ENCODE measurements at places on chromosomes 16 and 17.
A peak's percentile ranks its signal among the peaks of the same experiment; 100 is the strongest.

DNA sequence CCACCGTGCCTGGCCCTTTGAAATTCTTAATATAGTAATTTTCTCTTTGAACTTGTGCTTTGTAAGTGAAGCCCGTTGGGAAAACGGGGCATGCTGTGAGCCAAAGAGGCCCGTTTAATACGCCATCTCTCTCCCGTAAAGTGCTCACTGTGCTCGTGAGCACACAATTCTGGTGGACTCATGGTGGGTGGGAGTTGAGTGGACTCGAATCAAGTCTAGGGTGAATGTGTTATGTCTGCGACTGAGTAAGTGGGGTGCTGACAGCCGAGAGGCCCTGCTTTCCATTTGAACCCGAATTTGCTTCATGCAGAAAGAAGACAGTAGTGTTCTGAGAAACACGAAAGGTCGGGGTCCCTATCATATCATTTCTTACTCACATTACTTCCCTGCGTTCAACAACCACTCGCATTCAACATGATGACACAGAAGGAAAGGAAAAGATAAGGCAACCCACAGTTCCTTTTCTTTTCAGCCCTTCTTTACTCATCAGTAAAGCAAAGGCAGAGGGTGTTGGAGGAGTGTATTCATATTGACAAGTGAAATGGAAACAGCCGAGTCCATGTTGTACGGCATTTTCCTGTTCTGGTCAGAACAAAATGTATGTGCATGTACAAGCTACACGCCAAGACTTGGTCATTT, 4.8 kb upstream of the ATP2A3 start:
- peak; percentile 43 for DNase-seq
- H3K27ac ChIP-seq, result peak overlapping the region; percentile 33
- no peaks in the 10 kb centered on the region for H3K27me3 ChIP-seq
- no peaks in the 10 kb centered on the region for H3K36me3 ChIP-seq

DNA sequence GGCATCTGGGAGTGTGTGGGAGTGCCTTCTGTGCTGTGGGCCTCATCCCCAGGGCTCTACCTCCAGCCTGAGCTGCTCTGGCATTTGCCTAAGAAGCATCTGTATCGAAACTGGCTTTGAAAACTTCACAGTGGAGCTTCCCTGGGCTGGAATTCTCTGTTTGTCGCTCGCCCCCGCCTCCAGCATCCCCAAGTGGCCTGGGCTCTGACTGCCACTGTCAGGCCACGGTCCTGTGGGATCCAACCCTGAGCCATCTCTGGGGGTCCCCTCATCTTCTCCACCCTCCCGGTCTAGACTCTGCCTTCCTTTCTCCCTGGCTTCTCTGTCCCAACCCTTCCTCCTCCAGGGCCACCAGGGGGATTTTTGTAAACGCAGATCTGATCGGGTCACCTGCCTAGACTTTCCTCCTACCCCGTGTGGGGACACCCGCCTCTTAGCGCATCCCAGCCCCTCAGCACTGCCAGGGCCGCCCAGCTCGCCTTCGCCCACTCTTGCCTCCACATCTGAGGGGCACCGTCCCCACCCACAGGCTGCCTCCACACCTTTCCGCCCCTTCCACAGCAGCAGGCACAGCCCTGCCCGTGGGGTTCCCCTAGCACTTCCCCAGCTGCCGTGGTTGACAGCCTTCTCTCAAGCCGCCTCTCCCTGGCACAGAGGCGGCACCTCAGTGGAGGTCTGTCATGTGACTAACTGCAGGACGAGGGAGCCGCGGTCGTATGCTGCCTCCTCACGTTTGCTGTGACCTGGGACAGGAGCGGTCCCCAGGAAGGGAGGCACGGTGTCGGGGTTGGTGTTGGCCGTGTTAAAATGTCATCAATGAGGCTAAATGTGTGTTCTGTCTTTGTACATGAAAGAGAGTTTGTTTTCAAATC, 12.0 kb downstream of the TBC1D24 start:
- no peak overlapping the region for H3K4me3 ChIP-seq
- H3K4me1 ChIP-seq, result peaks cover 35% of the 10 kb centered on the region
- peak; percentile 75 for DNase-seq
- no peak overlapping the region for H3K27ac ChIP-seq
- H3K27me3 ChIP-seq, result no peaks in the 10 kb centered on the region

DNA sequence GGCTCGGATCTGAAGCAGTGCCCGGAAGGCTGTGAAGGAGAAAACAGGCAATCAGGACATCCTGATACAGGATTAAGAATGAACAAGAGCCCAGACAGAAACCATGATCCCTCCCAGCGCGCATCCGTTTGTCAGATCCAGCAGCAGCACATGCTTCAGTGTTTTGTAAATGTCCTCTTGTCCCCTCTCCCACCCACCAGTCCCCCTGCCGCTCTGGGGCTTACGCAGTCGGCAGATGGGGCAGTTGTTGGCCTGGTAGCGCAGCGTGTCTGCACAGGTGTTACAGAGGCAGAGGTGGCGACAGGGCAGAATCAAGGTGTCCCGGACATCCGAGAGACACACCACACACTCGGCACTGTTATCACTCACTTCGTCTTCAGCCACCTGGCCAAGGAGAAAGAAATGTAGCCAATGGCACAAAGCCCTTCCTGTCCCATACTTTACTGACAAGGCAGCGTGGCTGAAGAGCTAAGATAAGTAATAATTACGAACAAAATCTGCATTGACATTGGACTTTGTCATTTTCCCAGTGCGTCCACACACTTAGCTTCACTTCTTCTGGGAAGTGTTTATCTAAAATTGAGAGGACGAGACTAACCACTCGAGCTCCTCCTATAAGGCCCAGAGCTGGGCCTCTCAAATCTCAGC, 20.7 kb upstream of the FOXJ1 start:
- no peaks in the 10 kb centered on the region for H3K36me3 ChIP-seq
- no peaks in the 10 kb centered on the region for H3K27me3 ChIP-seq
- no peak overlapping the region for H3K4me3 ChIP-seq
- H3K4me1 ChIP-seq, result no peaks in the 10 kb centered on the region
- H3K27ac ChIP-seq, result no peak overlapping the region
- DNase-seq, result peak; percentile 43

DNA sequence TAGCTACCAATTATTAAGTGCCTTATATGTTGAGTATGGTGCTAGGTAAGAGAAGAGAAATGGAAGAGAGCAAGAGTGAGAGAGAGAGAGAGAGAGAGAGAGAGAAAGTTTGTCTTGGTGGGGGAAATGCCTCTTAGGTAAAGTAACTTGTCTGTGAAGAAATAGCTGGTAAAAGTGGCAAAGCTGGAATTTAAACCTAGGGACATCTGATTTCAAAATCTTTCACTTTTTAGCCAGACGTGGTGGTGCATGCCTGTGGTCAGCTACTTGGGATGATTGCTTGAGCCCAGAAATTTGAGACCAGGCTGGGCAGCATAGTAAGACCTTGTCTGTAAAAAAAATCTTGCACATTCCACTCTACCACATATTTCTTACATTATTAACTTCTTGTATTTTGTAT, 23.0 kb upstream of the CDR2 start:
- H3K4me3 ChIP-seq, result no peak overlapping the region
- H3K4me1 ChIP-seq, result peaks cover 5% of the 10 kb centered on the region
- no peaks in the 10 kb centered on the region for H3K36me3 ChIP-seq
- no peak overlapping the region for H3K27ac ChIP-seq
- DNase-seq, result no peak

DNA sequence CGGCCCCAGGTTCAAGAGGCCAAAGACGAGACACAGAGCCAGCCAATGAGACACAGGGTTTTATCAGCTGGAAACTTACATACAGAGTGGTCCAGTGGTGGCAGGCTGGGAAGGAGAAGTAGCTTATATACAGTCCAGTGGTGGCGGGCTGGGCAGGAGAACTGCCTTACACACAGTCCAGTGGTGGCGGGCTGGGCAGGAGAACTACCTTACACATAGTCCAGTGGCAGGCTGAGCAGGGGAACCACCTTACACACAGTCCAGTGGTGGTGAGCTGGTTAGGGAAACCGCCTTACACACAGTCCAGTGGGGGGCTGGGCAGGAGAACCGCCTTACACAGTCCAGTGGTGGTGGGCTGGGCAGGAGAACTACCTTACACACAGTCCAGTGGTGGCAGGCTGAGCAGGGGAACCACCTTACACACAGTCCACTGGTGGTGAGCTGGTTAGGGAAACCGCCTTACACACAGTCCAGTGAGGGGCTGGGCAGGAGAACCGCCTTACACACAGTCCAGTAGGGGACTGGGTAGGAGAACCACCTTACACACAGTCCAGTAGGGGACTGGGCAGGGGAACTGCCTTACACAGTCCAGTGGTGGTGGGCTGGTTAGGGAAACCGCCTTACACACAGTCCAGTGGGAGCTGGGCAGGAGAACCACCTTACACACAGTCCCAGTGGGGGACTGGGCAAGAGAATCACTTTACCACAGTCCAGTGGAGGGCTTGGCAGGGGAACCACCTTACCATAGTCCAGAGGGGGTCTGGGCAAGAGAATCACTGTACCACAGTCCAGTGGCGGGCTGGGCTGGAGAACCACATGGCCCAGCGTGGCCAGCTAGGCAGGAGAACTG, 90.9 kb downstream of the GAS7 start:
- H3K27ac ChIP-seq, result no peak overlapping the region
- no peak for DNase-seq
- H3K27me3 ChIP-seq, result no peaks in the 10 kb centered on the region
- H3K36me3 ChIP-seq, result no peaks in the 10 kb centered on the region

DNA sequence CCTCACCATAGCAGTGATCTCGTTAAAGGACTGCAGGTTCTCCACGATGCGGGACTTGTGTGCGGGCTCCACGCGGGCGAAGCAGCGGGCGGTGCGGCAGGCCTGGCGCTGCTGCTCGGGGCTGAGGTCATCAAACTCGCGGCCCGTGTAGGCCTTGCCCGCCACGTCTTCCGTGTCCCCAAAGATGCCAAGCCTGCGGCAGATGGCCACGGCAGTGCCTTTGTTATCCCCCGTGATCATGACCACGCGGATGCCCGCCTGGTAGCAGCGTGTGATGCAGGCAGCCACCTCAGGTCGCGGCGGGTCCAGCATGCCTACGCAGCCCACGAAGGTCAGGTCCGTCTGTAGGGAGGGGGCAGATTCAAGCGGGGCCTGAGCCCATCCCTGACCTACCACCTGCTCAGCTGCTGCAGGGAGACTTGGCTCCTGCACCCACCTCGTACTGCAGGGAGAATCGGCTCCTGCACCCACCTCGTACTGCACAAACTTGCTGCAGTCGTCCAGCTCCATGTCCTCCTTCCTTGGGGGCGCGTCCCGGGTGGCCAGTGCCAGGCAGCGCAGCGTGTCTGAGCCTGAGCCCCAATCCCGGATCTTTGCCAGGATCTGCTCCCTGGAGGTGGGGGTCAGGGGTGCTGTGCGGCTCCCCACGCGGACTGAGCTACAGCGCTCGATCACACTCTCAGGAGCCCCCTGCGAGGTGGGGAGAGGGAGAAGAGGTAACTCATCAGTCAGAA, 23.1 kb downstream of the ATP2A3 start:
- no peak overlapping the region for H3K4me3 ChIP-seq
- H3K36me3 ChIP-seq, result peaks cover 94% of the 10 kb centered on the region
- no peaks in the 10 kb centered on the region for H3K4me1 ChIP-seq

DNA sequence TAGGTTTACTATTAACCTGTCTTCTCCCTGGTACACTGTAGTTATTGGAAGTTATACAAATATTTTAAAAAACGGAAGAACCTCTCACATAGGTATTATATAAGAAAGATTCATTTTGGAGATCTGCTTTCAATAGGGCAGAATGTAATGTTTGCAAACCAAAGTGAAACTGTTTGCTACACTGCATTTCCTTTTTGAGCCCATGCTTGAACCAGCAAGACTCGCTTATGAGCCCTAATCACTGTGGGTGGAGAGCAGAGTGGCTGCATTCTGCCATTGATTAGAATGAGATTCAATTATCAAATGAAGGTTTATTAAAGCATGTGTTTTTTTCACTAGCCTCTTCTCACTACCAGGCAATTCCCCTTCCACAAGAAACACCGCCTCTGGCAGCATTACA, 589.7 kb downstream of the CDH11 start:
- H3K4me1 ChIP-seq, result no peaks in the 10 kb centered on the region
- H3K27ac ChIP-seq, result no peak overlapping the region
- no peak overlapping the region for H3K4me3 ChIP-seq

DNA sequence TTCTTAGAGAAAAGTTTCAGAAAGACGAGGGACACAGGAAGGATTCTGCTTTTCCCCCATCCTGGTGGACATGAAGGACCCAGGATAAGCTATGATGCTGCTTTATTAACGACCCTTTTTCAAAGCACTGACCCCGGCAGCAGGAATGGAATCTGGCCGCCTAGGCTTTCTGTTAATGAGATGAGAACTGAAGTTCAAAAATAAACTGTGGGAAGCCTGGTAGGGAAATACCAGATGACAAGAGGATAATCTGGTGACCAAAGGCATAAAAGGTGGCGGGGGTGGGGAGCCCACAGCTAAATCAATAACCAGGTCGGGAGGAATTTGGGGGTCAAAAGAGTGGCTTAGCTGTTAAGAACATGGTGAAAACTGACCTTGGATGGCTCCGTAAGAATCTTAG, 171.0 kb downstream of the XYLT1 start:
- no peak overlapping the region for H3K27ac ChIP-seq
- H3K4me1 ChIP-seq, result peaks cover 8% of the 10 kb centered on the region
- H3K27me3 ChIP-seq, result no peaks in the 10 kb centered on the region
- peaks cover 3% of the 10 kb centered on the region for H3K36me3 ChIP-seq

DNA sequence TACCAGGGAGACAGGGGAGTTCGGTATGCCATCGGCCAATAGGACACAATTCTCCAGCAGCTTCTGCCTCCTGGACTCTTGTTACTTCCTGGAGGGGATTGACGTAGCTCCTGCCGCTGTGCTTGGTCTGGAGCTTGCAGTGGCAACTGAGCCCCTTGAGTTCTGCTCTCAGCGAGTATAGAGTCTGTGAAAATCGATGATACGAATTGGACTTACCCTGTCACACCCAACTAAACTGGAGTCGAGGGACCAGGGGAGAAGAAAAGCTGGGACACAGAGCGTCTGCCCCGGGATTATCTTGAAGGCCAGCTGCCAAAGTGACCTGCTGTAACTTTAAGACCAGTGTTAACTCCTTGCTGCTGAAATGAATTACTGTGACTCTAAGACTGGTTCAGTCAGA, 22.2 kb downstream of the SEC14L1 start:
- no peaks in the 10 kb centered on the region for H3K27me3 ChIP-seq
- peaks cover 6% of the 10 kb centered on the region for H3K36me3 ChIP-seq
- H3K27ac ChIP-seq, result peak overlapping the region; percentile 20
- peaks cover 51% of the 10 kb centered on the region for H3K4me1 ChIP-seq
- no peak for DNase-seq
- H3K4me3 ChIP-seq, result no peak overlapping the region

- peaks cover 28% of the 10 kb centered on the region for H3K4me1 ChIP-seq
- H3K36me3 ChIP-seq, result no peaks in the 10 kb centered on the region
- DNase-seq, result peak; percentile 60
- peaks cover 38% of the 10 kb centered on the region for H3K27me3 ChIP-seq
Measured at GRCh38 chr17:9022573-9023391, 1.5 kb downstream of the NTN1 start.

GRCh38 chr17:65697661-65698060, 136.2 kb upstream of the AXIN2 start:
- no peaks in the 10 kb centered on the region for H3K36me3 ChIP-seq
- H3K4me3 ChIP-seq, result no peak overlapping the region
- no peak for DNase-seq
- H3K4me1 ChIP-seq, result no peaks in the 10 kb centered on the region
- H3K27me3 ChIP-seq, result no peaks in the 10 kb centered on the region
- no peak overlapping the region for H3K27ac ChIP-seq
